ENCODE measurements at places on chromosomes 3 and 15. TPM values are rescaled to one million over a fixed set of nuclear protein-coding genes. Genes with fewer than 3 reads are reported as not detected.

Gene FEZF2
- total RNA-seq, result not detected

Gene FAM174B
- total RNA-seq, result 0.84 TPM

Gene SLC24A5
- total RNA-seq, result not detected

Gene BTLA
- not detected for total RNA-seq

Gene THRB
- total RNA-seq, result 0.84 TPM

Gene KLHL40
- total RNA-seq, result not detected

Gene NANOGP8
- total RNA-seq, result not detected

Gene ALG1L2
- total RNA-seq, result not detected

Gene SPTSSB
- not detected for total RNA-seq

Gene PLCD1
- total RNA-seq, result 33.6 TPM

Gene CAMP
- total RNA-seq, result not detected

Gene WDR93
- 0.15 TPM for total RNA-seq

Gene MON1A
- total RNA-seq, result 15.3 TPM

Gene CHRM5
- not detected for total RNA-seq

Gene TMEM266
- under 0.01 TPM for total RNA-seq

Gene COLQ
- total RNA-seq, result 0.17 TPM

Gene MCTP2
- 1.8 TPM for total RNA-seq

Gene MINAR1
- 1.0 TPM for total RNA-seq

Gene KLHL24
- total RNA-seq, result 16.1 TPM

Gene NPAP1
- total RNA-seq, result not detected

Gene SPINK8
- not detected for total RNA-seq

Gene LMAN1L
- total RNA-seq, result not detected

Gene IQCF5
- not detected for total RNA-seq

Gene EIF2A
- 89.3 TPM for total RNA-seq

Gene ECE2
- total RNA-seq, result not detected

Gene TERC
- 92.2 TPM for total RNA-seq

Gene KBTBD13
- not detected for total RNA-seq

Gene EPHB3
- total RNA-seq, result 0.89 TPM

Gene ARHGEF26
- total RNA-seq, result 3.4 TPM

Gene STRIT1
- total RNA-seq, result not detected
